ENCODE measurements at places on chromosomes 16 and 17.

DNA sequence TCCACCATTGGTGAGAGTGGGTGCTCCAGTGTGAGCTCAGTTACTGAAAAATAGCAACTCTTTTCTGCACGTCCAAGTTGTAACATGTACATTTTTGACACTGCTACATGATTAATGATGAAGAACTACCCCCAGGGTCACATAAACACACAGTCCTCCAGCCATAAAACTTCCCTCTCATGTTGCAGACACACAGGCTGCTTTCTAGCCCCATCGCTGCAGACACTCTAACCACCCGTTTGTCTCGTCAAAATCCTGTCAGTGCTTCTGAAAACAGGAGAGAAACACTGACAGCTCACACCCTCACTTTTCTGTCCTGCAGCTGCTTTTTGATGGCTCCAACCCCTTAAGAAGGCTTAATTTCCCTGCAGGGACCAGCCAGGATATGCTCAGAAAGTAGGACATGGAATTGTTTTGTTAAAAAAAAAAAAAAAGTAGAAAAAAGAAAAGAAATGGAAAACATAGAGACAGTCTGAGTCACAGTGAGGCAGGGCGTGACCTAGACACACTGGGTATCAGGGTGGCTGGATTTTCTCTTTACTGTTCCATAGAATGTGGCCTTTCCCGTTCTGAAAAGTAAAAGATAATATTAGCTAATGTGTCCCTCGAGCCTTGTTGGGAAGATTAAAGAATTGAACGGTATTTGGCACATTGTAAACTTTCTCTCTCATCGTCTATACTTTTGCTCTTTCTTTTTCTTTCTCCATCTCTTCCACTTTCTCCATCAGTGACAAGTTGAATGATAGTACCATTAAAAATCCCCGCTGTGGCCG is 20.7 kb upstream of the CCL5 start:
- no peak for DNase-seq

- DNase-seq = no peak
Measured at GRCh38 chr17:73011016-73011486, 81.4 kb downstream of the SLC39A11 start.

- DNase-seq = no peak
Measured at GRCh38 chr16:68202091-68202519, 33.8 kb downstream of the ESRP2 start.

GRCh38 chr16:80547145-80547544 is 6.4 kb downstream of the DYNLRB2 start:
- DNase-seq = no peak

DNA sequence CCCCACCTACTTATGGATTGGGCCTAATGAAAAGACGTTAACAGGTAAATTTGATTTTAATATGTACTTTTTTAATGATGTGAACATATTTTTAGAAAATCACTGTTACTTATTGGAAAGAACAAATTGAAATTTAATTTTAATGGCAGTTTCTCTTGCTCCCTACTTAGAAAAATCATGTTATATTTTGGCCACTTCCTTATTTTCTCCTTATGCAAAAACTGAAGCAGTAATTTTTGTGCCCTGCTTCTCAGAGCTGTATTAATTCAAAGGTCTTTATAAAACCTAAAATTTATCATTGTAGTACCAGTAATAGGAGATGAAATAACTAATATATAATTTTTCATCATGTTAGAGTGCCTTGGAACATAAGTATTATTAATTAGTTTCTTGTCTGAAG is 2.8 kb downstream of the ZPBP2 start:
- no peak for DNase-seq
